ENCODE measurements at places on chromosomes 12 and 14. TPM values are rescaled to one million over a fixed set of nuclear protein-coding genes. Genes with fewer than 3 reads are reported as not detected.

The GPR68 gene
- not detected for total RNA-seq

The CARMIL3 gene
- 108 TPM for total RNA-seq

The ENDOU gene
- total RNA-seq, result not detected

The IL22 gene
- total RNA-seq, result not detected

The SLC10A1 gene
- total RNA-seq, result not detected

The STX2 gene
- total RNA-seq, result 76.5 TPM

The CLEC9A gene
- total RNA-seq, result not detected

The ALG10 gene
- 16.8 TPM for total RNA-seq

The SDS gene
- total RNA-seq, result not detected

The C12orf50 gene
- total RNA-seq, result 0.25 TPM

The KCNC2 gene
- 11.6 TPM for total RNA-seq

The TAS2R13 gene
- 2.0 TPM for total RNA-seq

The PAPLN gene
- 2.8 TPM for total RNA-seq

The CLEC1A gene
- not detected for total RNA-seq

The PGF gene
- 7.9 TPM for total RNA-seq

The GARIN6 gene
- not detected for total RNA-seq

The WNT5B gene
- total RNA-seq, result 16.3 TPM

The C14orf132 gene
- total RNA-seq, result 552 TPM

The MMP19 gene
- total RNA-seq, result not detected

The IGFBP6 gene
- total RNA-seq, result not detected

The AHSA1 gene
- 117 TPM for total RNA-seq

The GPR162 gene
- total RNA-seq, result 145 TPM

The CACNB3 gene
- 155 TPM for total RNA-seq

The DDN gene
- total RNA-seq, result 6.4 TPM

The MYO1H gene
- 0.27 TPM for total RNA-seq

The ATG101 gene
- total RNA-seq, result 26.2 TPM

The MGP gene
- not detected for total RNA-seq

The ZNF891 gene
- total RNA-seq, result 9.2 TPM

The NKX2-1 gene
- total RNA-seq, result not detected

The AQP2 gene
- total RNA-seq, result not detected

The SARNP gene
- total RNA-seq, result 98.7 TPM

The RDH11 gene
- total RNA-seq, result 94.7 TPM

The TAS2R46 gene
- 3.3 TPM for total RNA-seq

The TC2N gene
- total RNA-seq, result 2.5 TPM

All from glutamatergic neuron (in vitro differentiated cells).